Stimulated activated CD4-positive, alpha-beta T cell treated with anti-CD3 and anti-CD28 coated beads, Interleukin-2, amount 100 ng/mL, for 4 hours (primary cell): ENCODE measurements at places on chromosomes 13 and 19.

- DNase-seq: no peak
Observed at GRCh38 chr13:100875392-100876043, 200.9 kb upstream of the TMTC4 start.

GRCh38 chr13:70191034-70191433 lies 82.8 kb upstream of the KLHL1 start:
- DNase-seq: no peak

- no peak for DNase-seq
Observed at GRCh38 chr19:41159881-41160280, 33.1 kb upstream of the CYP2S1 start.

DNA sequence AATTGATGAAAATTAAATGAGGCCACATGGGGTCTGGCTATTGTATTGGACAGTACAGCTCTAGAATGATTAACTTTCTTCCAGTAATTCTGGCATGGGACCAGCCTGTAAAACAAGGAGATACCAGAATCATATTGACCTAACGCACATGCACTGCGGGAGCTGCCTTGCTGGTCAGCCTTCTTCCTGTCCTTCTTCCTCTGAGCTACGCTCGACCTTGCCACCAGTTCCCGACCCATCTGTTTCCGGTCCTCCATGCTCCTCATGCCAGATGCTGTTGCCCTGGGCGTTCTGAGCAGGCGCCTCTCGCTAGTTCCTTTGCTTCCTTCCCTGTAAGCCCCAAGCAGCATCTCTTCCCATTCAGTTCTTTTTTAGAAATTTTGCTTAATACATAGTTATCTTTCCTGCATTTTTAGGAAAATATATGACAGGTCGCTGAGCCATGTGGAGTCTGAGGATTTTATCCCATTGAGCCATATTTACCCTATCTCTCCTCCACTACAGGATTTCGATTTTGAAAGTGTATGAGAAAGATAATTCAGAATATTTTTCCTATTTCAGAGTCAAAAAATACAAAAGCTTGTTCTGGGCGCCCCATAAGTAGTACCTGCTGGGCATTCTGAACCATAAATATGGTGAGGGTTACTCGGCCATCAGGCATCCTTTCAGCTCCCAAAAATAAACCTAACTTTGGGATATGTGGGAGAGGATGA lies 38.6 kb downstream of the TNFRSF19 start:
- DNase-seq: no peak

DNA sequence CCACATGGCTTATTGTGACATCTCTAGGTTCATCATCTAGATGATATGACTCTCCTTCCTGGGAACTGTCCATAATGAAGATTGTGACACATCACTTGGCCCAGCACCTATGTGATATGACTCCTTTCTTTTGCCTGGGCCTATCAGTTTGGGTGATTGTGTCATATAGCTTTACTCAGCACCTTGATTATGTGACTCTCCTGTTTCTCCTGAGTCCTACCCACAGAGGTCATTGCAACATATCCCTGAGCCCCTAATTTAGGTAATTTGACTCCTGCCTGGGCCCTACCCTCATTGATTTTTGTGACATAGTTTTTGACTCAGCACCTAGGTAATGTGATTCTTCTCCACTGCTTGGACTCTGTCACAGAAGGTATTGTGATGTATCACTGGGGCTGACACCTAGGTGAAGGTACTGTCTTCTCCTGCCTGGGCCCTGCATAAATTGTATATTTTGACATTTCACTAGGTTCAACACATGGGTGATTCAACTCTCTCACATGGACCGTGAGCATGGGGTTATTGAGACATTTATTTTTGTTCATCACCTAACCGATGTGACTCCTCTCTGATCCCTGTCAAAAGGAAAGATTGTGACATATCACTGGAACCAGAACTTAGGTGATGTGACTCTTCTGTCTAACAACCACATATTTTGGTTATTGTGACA lies 26.2 kb upstream of the ZNF254 start:
- DNase-seq: no peak

- no peak for DNase-seq
Observed at GRCh38 chr19:55453511-55454260, 7.8 kb downstream of the ISOC2 start.
